ENCODE measurements at places on chromosomes 6 and 20.
A peak's percentile ranks its signal among the peaks of the same experiment; 100 is the strongest.

DNA sequence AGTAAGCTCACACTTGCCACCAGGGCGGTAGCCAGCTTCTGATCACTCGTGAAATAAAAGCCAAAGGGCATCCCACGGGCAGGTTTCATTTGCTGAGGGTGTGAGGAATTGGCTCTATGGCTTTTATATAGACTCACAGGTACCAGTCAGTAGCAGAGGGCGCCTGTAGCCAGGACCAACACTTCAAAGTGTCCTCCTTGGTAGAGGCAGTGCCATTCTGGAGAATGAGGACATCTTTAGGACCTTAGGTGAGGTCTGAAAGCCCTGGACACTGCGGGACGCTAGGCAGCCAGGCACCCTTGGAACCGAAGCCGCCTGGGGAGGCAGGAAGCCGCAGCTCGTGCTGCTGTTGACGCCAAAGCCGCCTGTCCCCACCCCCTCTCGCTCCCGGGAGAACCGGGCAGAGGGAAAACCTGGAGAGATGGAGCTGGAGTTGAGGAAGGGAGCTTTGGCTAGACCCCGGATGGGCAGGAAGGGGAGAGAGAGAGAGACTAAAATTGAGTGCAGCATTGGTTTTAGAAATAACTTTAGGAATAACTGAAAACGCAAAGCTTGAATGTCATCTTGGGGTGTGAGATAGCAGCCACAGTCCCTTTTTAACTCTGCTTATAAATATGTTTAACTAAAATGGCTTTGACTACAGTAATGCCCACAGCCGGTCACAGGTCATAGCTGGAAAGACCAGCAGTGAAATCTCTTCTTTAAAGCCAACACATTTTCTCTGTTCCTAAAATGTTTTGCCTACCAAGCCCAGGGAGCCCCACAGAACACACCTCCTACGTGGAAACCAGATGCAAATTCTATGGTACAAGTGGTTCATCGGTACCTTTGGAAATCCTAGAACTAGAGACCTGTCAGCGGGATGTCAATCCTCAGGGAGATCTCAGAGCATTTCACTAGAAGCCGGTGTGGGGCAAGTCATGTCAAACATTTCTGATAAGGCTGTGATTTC is 128.5 kb upstream of the CDYL start:
- DNase-seq, result peak; percentile 85

GRCh38 chr6:95242560-95242959 is 334.8 kb upstream of the MANEA start:
- DNase-seq, result no peak

DNA sequence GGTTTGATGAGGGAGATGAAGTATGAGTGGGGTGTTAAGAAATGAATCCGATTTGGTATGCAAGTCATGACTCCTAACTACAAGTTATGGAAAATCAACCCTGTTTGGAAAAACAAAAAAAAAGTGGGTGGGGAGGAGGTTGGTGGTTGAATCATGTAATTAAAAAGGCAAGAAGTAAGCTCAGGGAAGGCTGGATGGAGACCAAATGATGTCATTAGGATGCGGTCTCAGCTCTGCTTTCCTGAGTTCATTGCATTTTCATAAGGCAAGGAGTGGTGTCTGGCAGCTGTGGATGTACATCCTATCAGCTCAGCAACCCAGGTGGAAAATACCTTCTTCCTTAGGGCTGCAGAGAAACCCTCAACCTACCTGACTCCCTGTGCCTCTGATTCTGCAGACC is 60.4 kb upstream of the AKAP12 start:
- peak; percentile 73 for DNase-seq

DNA sequence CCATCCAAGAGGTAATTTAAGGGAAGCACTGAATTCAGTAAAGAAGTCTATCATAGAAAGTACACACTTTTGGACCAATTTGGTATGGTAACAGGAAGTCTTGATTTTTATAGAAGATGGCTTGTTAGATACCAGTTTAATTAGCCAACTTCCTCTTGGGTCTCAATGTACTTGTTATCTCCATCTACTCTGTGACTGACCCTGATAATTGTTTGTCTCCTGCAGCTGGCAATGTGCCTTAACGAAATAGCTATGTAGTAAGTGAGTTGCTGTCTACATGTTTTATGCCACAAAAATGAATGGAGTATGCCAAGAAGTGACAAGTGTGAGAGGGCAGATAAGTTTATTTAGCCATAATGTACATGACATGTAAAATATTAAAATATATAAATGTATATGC is 410.5 kb upstream of the MAN1A1 start:
- no peak for DNase-seq

DNA sequence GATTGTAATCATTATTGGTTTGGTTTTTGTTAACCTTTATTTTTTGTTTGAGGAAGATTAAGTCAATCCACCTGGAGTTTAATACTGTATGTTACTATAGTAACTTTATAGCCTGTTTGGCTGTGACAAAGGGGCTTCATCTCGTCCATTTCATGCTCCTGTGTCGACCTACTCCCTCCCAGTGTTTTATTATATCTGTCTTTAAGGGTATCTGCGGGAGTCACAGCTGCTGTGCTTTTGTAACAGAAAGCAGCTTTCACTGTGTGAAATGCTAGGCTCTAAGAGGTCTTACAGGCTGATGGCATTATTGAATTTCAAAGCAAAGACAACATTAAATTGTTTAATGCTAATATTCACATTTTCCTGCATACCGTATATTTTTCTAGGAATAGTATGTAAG is 698.0 kb upstream of the POU3F2 start:
- no peak for DNase-seq

GRCh38 chr6:89025633-89026032 is 54.9 kb upstream of the PNRC1 start:
- DNase-seq, result no peak

GRCh38 chr6:53771785-53772624 is 22.8 kb upstream of the LRRC1 start:
- peak; percentile 62 for DNase-seq

- DNase-seq, result no peak
Measured at GRCh38 chr6:44487586-44487985, 100.1 kb downstream of the CDC5L start.

DNA sequence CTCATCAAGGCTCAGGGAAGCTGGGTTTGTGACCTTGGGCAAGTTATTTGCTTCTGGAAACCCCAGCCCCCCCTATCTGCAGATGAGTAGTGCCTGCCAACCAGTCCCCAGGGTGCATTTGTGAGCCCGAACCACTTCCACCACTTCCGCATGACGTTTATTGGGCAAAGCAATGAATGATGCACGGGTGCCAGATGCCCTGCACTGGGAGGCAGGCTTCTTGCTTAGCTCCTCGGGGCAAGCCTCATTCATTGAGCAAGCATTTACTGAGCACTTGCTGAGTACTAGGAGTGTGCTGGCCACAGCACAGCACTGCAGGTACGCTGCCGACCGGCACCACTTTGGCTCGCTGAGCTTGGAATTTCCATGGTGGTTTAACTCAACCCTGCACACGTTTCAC is 60.2 kb downstream of the GNAS-AS1 start:
- DNase-seq, result peak; percentile 12

GRCh38 chr20:19015351-19016139 is 196.9 kb upstream of the SLC24A3 start:
- no peak for DNase-seq

DNA sequence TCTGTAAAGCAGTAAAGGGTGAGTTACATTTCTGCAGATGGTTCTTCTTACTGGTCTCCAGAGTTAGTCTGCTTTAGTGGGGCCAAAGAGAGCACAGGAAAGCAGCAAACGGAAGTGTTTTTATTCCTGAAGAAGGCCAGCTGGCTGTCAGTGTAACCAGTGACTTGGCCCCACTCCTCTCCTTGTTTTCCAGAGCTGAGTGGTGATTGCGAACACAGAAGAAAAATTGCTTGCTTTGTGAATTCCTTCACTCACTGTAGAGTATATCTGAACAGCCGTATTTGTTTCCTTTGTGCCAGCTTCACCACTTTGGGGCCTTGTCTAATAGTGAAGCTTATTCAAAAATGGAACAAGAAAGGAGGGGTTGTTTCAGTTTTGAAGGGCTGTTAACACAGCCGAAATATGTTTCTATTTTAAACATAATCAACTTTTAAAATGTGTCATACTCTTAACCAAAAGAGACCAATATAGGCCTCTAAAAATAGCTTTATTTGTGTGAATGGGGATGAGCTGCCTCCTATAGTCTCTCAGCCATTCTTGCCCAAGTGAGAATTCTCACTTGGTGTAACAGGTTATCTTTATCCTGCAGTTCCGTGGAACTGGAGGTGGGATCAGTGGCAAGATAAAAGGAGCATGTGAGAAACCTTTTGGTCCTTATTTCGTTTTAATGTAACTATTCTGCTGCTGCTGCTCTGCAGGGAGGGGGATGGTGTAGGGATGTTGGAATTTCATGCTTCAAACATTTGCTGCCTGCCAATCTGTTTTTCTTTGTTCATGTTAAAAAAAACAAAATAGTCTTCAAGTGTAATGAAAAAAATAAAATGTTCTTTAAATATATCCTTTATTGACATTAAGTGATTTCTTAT is 37.8 kb downstream of the ZC2HC1B start:
- no peak for DNase-seq

- no peak for DNase-seq
Measured at GRCh38 chr6:3754776-3755175, 3.3 kb upstream of the PXDC1 start.

GRCh38 chr6:129096651-129097290 is 213.8 kb downstream of the LAMA2 start:
- DNase-seq, result no peak

DNA sequence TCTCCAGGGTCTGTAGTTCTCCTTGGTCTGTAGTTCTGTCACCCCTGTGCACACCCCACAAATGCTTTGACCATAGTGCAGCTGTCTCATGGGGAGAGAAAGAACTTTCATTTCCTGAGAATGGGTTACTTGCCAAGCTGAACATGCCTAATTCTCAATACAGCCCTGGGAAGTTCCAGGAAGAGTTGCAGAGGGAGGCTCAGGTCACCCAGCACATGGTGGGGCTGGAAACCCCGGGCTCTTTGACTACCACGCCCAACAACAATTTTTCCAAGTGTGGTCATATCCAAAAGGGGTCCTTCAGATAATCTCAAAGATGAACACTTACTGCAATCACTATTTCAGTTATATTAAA is 2.2 kb upstream of the PTPRA start:
- DNase-seq, result peak; percentile 18

DNA sequence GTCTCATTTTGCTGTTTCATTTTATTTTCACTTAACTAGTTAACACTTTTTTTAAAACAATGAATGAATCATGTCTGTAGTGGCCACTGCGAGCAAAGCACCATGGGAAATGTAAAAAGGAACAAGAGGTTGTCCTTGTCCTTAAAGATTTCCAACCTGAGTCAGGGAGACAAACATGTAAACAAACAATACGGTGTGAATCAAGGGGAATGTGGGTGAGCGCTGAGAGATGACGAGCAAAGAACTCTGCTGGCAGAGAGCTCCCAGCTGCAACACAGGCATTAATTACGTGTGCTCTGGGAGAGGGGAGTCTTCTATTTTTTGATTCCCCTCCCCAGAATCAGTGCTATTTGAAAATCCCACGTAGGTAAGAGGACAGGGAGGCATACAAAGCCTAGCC is 84.3 kb downstream of the ATXN1 start:
- DNase-seq, result peak; percentile 89

- no peak for DNase-seq
Measured at GRCh38 chr6:37822851-37823682, 3.5 kb downstream of the ZFAND3 start.

DNA sequence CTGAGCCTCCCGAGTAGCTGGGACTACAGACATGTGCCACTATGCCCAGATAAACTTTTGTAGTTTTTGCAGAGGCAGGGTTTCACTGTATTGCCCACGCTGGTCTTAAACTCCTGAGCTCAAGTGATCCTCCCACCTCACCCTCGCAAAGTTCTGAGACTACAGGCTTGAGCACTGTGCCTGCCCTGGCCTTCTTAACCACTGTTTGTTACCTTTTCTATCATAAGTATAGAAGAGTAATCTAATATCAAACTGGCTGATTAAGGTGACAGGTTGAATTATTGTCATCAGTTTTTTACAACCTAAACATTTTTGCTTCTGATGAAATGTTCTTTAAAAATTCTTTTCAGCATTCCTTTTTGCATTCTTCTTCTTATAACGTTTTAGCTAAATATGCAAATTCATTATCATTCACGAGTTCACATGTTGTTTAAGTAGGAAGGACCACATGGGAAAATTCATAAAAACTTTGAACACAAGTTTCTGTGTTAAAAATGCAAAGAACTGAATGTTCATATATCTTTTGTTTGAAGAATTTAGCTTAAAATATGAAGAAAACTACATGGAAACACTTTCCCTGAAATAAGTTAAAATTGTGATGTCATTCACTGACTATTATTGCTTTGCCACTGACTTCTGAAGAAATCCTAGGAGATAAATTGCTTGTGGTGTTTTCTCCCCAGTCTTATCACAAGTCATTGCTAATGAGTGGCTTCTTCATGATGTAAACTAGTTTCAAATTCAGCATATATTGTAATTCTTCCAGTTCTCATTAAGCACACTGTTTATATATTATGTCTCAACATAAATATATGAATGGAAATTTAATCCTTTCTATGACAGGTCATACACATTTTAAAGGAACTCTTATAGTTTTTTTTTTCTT is 106.7 kb downstream of the ADGRB3 start:
- DNase-seq, result no peak

DNA sequence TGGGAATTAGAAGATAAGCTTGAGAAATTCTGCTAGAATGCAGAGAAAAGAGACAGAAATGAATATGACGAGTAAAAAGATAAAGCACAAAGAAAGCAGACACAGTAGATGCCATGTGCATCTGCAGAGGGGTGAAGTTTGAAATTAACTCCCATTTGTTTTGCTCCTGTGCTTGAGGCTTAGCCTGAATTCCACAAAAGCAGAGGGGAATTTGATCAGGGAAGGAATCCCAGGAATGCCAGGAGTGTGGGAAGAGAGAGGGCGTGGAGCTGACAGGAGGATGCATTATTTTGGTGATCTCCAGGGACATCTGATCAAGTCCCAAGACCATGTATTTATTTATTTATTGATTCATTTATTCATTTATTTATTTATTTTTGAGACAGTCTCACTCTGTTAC is 55.6 kb downstream of the SLC22A1 start:
- DNase-seq, result no peak

GRCh38 chr6:142235272-142235671 is 66.5 kb upstream of the ADGRG6 start:
- no peak for DNase-seq

DNA sequence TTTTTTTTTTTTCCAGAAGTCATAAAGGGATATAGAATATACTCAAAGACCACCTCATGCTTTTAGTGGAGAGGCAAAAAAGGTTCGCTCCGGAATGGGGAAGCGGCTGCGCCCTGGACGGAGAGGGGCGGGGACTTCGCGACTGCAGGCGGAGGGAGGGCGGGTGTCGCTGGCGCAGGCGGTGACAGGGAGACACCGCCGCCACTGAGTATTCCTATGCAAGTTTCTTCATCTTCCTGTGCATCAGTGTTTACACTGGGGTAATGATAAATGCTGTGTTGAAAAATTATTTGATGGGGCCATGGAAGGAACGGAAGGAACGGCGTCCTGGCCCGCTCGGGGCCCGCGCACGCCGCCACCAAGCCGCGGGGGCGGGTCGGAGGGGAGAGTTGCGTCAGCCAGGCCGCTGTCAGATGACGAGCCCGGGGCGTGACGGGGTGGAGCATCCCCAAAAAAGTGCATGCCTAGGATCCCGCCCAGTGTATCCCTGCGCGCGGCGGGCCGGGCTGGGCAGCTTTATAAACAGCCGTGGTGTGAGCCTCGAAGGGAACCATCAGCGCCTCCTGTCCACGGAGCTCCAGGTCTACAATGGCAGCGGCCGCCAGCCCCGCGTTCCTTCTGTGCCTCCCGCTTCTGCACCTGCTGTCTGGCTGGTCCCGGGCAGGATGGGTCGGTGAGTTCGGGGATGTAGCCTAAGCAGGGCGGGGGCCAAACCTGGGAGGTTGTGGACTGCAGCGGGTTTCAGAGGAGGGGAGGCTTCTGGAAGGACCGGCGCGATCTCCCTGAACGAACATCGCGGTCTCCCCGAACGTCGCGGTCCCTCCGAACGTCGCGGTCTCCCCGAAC is at the start of gene ULBP1:
Gene ULBP1, plus strand, starts transcription at position 482 of the 846 bp plus-strand sequence. Its CDS starts 107 bp downstream, at position 589.
- peak; percentile 90 for DNase-seq

Measured in ELR (cell line).